CD4-positive, alpha-beta T cell treated with Interleukin-1 beta for 1 hour (primary cell): ENCODE measurements at places on chromosomes 7 and 10.
A peak's percentile ranks its signal among the peaks of the same experiment; 100 is the strongest.

- no peak for DNase-seq
These were observed 1.3 kb downstream of the PGAM2 start for GRCh38 chr7:44063894-44064651.

DNA sequence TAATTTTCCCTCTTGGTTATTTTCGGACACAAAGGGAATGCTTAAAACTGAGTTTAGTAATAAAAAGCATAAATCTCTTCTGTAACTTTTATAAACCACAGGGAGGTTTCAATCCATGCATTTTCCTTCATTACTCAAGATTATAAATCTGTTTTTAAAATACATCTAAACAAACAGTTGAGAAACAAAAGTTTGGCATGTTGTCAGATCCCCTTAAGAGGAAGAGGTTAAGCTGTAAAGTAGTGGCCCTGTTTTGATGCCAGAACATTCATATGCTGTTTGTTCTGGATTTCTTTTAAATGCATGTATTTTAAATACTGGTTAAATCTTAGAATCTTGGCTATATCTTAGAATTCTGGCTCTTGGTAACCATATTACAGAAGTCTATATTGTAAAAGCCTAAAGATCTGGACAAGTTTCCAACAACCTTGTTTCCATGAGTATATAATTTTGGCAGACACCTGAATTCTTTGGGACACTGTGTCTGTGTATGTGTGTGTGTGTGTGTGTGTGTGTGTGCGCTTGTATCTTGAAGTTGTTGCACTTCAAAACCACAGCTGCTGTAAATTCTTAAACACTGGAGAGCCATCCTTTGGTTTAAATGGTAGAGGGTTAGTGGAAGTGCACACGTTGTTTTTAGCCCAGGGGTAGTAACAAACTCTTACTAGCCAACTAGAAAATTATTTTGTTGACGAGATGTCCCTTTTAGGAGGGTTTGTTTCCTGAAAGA, 6.8 kb upstream of the SEMA4G start:
- DNase-seq = no peak

GRCh38 chr7:44706788-44707557, 41.7 kb upstream of the ZMIZ2 start:
- DNase-seq = no peak

- no peak for DNase-seq
These were observed 11.2 kb downstream of the MNX1 start for GRCh38 chr7:156998988-156999957.

GRCh38 chr7:1158203-1159126, 1.5 kb downstream of the ZFAND2A start:
- no peak for DNase-seq

GRCh38 chr7:92987095-92987494, 130.7 kb downstream of the SAMD9 start:
- DNase-seq = no peak

DNA sequence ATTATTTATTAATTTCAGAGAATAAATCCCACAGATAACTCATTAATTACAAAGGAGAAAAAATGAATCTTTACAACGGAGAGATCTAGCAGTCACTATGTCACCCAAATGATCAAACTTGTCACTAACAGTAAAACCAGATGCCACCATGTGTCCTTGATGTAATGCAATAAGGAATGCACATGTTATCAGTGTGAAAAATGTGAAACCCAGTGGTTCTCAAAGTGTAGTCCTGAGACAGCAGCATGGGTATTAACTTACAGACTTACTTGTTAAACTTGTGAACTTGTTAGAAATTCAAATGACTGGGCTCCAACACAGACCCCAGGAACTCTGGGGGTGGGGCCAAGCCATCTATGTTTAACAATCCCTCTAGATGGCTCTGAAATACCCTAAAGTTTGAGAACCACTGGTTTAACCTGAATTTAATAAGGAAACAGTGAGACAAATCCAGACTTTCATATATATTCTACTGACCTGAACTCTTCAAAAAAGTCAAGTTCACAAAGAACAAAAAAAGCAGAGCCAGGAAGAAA, 77.4 kb downstream of the RNLS start:
- no peak for DNase-seq

GRCh38 chr7:150514748-150515222, at the start of gene GIMAP7:
GIMAP7 (plus strand) TSS chr7:150514872; CDS start chr7:150519975, 5,103 bp downstream.
- peak; percentile 62 for DNase-seq

DNA sequence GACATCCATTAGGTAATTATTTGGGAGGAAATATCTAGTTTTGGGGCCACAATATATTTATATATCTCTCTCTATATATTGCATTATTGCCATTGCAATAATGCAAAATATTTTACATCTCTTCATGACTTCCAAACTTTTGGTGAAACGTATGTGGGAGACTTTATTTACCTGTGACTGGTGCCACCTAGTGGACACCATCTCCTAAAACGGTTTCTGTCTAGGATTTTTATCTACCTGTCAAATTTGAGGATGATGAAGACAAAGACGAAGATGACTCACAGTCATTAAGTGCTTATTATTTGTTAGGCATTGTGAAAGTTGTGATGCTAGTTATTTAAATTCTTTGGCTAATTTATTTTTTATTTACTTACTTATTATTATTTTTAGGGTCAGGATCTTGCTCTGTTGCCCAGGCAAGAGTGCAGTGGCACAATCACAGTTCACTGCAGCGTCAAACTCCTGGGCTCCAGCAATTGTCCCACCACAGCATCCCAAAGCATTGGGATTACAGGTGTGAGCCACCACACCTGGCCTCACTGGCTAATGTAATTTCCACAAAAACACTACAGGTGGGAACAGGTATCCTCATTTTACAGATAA, 18.7 kb upstream of the CBLL1 start:
- DNase-seq = peak; percentile 55
